ENCODE measurements at places on chromosomes 12 and 14. TPM values are rescaled to one million over a fixed set of nuclear protein-coding genes. Genes with fewer than 3 reads are reported as not detected.

The LIN7A gene
- total RNA-seq: 11.5 TPM

The RASAL1 gene
- total RNA-seq: not detected

The MSRB3 gene
- total RNA-seq: 81.0 TPM

The HNRNPA1 gene
- total RNA-seq: 217 TPM

The TAC3 gene
- total RNA-seq: not detected

The SLC6A13 gene
- not detected for total RNA-seq

The C12orf60 gene
- 0.59 TPM for total RNA-seq

The ANGEL1 gene
- total RNA-seq: 9.7 TPM

The GSG1 gene
- 0.29 TPM for total RNA-seq

The POTEG gene
- total RNA-seq: 0.36 TPM

The DENR gene
- 44.5 TPM for total RNA-seq

The PPHLN1 gene
- total RNA-seq: 70.9 TPM

The CCDC60 gene
- total RNA-seq: not detected

The CCDC196 gene
- not detected for total RNA-seq

The TAOK3 gene
- total RNA-seq: 27.9 TPM

The PTHLH gene
- 3.2 TPM for total RNA-seq

The SERPINA3 gene
- 5.1 TPM for total RNA-seq

The NANOG gene
- under 0.01 TPM for total RNA-seq

The RHOF gene
- total RNA-seq: 8.3 TPM

The PCED1B gene
- 0.29 TPM for total RNA-seq

The ART4 gene
- not detected for total RNA-seq

The RNASE11 gene
- total RNA-seq: not detected

The KRT4 gene
- not detected for total RNA-seq

The INSM2 gene
- total RNA-seq: not detected

The KRT77 gene
- not detected for total RNA-seq

The MUCL1 gene
- total RNA-seq: not detected

The GPR68 gene
- 8.5 TPM for total RNA-seq

The RD3L gene
- total RNA-seq: not detected

The FOXN4 gene
- not detected for total RNA-seq

The SCYL2 gene
- 64.4 TPM for total RNA-seq

The SERPINA9 gene
- total RNA-seq: under 0.01 TPM

The SIX4 gene
- 15.6 TPM for total RNA-seq

The ARHGDIB gene
- total RNA-seq: 1.5 TPM

The ASPG gene
- under 0.01 TPM for total RNA-seq

The FOXA1 gene
- total RNA-seq: 0.36 TPM

The ADGRD1 gene
- total RNA-seq: 0.72 TPM

The ACOT4 gene
- 1.8 TPM for total RNA-seq

The MYO1H gene
- not detected for total RNA-seq

The PZP gene
- total RNA-seq: not detected

The SCNN1A gene
- total RNA-seq: 0.36 TPM

The CLEC2B gene
- total RNA-seq: 11.5 TPM

The OR11H12 gene
- under 0.01 TPM for total RNA-seq

The LHX5 gene
- not detected for total RNA-seq

The IFT81 gene
- 18.5 TPM for total RNA-seq

The CLEC9A gene
- not detected for total RNA-seq

The C12orf50 gene
- not detected for total RNA-seq

The NEUROD4 gene
- not detected for total RNA-seq

The FITM1 gene
- 0.72 TPM for total RNA-seq
